Stimulated activated CD8-positive, alpha-beta memory T cell treated with anti-CD3 and anti-CD28 coated beads, Interleukin-4, amount 100 ng/mL, for 1 hour (primary cell): ENCODE measurements at places on chromosomes 4 and X.

GRCh38 chr4:154928640-154929257, 147.7 kb downstream of the RBM46 start:
- no peak for DNase-seq

DNA sequence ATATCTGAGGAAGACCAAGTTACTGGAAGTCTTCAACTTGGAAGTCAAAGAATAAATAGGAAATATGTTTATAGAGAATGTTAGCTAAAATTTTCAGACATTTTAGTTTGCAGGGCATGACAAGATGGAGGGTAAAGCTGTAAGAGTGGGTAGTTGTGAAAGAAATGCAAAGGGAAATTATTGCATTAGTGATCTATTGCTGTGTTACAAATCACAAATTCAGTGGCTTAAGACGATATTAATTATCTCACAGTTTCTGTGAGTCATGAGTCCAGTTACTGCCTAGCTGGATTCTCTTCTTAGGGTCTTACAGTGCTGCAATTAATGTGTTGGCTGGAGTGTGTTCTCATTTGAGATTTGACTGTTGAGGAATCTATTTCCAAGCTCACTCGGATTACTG, 62.9 kb upstream of the CAMK2D start:
- no peak for DNase-seq

DNA sequence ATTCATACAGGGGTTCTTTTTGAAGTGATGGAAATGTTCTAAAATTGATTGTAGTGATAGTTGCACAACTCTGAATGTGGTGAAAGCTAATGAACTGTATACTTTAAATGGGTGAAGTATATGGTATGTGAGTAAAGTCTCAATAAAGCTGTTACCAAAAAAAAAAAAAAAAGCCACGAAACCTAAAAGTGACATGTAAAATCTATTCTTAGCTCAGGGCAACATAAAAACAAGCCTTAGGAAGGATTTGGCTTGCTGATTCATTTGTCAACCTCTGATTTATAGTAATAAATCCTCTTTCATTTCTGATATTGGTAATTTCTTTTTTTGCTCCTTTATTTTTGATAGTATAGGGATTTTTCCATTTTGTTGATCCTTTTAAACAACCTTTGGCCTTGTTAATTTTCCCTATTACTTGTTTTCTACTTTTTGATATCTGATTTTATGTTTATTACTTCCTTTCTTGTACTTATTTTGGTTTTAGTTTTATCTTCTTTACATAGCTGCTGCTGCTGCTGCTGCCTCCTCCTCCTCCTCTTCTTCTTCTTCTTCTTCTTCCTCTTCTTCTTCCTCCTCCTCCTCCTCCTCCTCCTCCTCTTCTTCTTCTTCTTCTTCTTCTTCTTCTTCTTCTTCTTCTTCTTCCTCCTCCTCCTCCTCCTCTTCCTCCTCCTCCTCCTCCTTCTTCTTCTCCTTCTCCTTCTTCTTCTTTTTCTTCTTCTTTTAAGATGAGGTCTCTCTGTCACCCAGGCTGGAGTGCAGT, 79.4 kb downstream of the ADGRG4 start:
- no peak for DNase-seq

DNA sequence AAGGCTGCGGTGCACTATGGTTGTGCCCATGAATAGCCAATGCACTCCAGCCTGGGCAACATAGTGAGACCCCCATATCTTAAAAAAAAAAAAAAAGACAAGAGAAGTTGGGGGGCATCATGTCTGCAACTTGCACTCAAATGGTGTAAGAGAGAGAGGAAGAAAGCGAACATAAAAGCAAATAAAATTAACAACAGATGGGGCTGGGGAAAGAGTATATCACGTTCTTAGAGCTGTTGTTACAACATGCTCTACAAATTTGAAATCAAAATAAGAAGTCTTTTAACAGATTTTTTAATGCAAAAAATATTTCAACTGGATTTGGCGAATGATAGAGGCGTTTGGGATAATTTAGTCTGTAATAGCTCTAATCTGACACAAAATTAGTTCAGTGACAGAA, 144.9 kb downstream of the FNIP2 start:
- no peak for DNase-seq

GRCh38 chrX:146615628-146616348, 193.8 kb upstream of the CXorf51B start:
- no peak for DNase-seq
